NCI-H2227 treated with DMSO at 0.1 percent for 48 hours (cell line): ENCODE measurements at places on chromosomes 5 and 9.

- no peak for DNase-seq
These were observed 42.1 kb downstream of the SLC46A2 start for GRCh38 chr9:112848316-112849151.

- no peak for DNase-seq
These were observed 592.2 kb upstream of the ZNF608 start for GRCh38 chr5:125338440-125339174.

GRCh38 chr5:157258450-157258849 is 7.5 kb upstream of the CYFIP2 start:
- no peak for DNase-seq

DNA sequence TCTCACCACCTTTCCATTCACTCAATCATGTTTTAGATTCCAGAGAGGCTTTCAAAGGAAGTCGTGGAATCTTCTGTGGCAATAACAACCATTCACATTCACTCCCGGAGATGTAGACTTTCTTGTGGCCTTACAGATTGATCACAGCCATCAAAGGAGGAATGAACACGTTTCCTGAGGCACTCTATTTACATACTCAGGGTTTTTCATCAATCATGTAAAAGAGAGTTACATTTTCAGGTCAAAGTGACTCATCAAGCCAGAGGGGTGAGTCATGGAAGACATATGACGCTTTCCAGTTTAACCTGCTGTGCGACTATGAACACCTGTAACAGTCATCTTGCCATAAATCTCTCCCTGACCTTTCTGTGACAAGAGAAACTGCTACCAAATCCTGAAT is 39.3 kb upstream of the RAD23B start:
- DNase-seq, result no peak

GRCh38 chr9:83473488-83473971 is 64.7 kb downstream of the FRMD3 start:
- DNase-seq, result no peak

DNA sequence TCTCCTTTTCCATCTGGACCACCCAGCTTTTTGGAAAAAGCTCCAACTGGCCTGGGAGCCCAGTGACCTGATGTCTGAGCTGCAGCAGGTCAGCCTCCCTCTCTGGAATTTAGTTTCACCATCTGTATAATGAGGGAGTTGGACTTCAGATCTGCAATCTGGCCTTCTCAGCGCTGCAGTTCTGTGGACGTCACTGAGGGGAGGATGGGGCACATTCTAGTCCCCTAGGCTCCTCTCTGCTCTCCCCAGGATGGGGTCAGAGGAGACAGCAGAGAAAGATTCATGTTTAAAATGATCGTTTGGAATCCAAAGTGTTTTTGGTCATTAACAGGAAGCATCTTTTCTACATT is 10.2 kb downstream of the OR13J1 start:
- DNase-seq, result no peak

DNA sequence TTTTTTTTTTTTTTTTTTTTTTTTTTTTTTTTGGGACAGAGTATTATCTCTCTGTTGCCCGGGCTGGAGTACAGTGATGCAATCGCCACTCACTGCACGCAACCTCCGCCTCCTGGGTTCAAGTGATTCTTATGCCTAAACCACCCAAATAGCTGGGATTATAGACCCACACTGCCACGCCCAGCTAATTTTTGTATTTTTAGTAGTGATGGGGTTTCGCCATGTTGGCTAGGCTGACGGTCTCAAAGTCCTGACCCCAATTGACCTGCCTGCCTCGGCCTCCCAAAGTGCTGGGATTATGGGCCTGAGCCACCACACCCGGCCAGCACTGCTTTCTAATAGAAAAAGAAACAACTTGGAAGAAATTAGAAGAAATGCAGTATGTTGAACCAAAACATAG is 39.2 kb downstream of the TTC1 start:
- no peak for DNase-seq

- DNase-seq, result no peak
These were observed 80.4 kb upstream of the OSMR start for GRCh38 chr5:38765399-38765861.

DNA sequence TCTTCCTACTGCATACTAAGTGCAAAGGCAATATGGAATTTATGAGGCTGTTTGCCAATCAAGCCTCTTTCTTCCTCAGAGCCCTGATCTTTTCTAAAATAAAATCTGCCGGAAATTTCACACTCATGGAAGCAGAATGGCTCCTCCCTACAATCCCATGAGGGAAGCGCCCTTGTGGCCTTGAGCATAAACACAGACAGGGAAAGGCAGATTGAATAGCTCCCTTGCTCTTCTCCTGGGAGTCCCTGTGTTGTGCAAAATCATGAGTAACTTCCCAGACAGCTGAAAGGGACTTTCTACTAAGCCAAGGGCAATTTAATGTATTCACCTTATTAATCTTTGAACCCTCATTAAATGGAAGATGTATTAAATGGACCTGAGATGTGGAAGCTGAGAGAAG is 226.1 kb upstream of the PIK3R1 start:
- DNase-seq, result no peak

- no peak for DNase-seq
These were observed 183.2 kb upstream of the DAB2 start for GRCh38 chr5:39608024-39608423.

DNA sequence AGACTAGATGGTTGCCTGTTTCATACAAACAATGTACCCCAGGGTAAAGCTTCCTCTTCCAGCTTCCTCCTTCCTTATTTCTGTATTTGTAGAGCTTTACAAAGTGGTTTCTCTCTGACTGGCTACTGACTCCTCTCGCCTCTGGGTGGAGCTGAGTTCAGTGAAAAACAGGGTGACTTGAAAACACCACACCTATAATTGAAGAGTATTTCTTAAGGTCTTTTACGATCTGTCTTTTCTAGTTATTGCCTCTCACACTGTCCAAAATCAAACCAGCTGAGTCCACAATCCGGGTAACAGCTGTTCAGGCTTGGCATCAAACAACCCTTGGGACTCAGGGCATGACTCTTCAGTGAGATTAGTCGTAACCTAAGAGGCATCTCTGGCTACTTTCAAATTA is 200.4 kb downstream of the ARRDC3 start:
- no peak for DNase-seq

DNA sequence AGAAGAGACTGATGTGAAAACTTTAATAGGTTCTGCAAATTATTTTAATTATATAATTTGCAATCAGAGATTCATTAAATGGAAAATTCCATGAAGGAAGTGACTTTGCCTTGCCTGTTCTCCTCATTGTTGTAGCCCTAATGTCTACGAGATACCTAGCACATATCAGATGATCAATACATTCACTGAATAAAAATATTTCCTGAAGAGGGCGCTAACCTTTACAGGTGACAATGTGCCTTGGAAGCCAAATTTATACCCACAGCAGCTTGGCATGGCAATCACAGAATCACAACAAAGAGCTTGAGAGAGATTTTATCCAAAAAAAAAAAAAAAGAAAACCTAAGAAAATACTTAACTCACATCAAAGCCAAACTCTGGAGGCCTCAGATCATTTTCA is 17.4 kb downstream of the HAUS6 start:
- DNase-seq, result no peak

DNA sequence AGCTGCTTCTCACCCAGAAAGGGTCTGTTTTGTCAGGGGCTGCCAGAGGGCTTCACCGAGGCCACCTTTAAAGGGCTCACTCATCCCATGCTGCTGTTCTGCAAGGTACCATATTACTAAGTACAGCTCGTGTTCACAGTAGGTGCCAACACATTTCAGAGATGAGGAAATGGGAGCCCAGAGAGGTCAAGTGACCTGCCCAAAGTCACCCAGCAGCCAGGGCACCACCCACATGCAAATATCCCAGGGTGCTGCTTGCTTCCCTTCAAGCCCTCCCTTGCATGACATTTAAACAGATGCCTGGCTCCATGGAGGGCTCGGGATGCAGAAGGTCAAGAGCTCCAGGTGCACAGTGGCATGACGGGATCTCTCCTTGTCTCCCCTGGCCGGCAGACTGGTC is 123.5 kb upstream of the SARDH start:
- DNase-seq, result no peak

DNA sequence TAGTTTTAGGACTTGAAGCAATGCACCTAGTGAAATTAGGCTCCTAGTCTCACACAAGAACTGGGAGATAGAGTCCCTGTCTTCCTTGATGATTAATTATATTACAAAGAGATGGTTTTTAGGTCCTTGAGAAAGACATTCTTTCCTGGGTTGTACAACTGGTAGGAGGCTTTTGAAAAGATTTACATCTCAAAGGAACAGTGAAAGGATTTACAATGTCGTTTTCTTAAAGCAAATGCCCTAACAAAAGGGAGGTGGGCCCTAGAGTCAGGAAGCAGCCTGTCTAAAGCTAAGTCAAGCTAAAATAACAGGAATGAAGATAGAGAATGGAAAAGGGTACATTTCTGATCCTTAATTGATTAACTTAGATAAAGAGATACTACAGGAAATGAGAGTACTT is 102.2 kb upstream of the IL7R start:
- no peak for DNase-seq

- DNase-seq, result no peak
These were observed 346.3 kb downstream of the ENC1 start for GRCh38 chr5:74294231-74294705.

- no peak for DNase-seq
These were observed 56.0 kb upstream of the FAM174A start for GRCh38 chr5:100479079-100479688.

- DNase-seq, result no peak
These were observed 232.1 kb downstream of the MED10 start for GRCh38 chr5:6146271-6146670.

- DNase-seq, result no peak
These were observed 23.7 kb downstream of the SNX30 start for GRCh38 chr9:112774006-112774996.

- DNase-seq, result no peak
These were observed 239.6 kb downstream of the KDM4C start for GRCh38 chr9:6997330-6997729.

GRCh38 chr9:135743021-135743420 is 41.0 kb downstream of the KCNT1 start:
- DNase-seq, result no peak

DNA sequence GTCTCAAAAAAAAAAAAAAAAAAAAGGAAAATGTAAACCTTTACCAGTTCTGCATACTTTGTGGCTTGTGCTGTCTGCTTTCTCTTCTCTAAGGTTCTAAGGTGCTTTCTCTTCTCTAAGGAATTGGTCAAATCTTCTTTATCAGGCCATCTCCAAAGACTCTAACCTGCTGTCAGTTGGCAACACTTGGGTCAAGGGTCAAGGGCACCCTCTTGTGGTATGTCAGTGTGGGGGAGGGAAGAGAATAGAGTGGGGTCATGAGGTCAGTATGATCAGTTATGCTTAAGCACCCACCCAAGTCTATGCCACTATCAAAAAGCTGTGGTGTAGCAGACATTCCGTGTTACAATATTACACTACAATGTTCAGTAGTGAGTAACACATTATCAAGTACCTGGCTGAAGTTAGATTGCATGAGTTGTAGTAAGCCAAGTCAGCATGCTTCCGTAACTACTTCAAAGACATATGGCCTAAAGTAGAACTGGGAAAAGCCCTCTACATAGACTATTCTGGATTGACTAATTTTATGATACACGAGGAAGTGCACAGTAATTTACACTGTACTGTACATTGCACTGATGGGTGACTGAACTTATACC is 25.0 kb upstream of the CCL28 start:
- DNase-seq, result no peak

DNA sequence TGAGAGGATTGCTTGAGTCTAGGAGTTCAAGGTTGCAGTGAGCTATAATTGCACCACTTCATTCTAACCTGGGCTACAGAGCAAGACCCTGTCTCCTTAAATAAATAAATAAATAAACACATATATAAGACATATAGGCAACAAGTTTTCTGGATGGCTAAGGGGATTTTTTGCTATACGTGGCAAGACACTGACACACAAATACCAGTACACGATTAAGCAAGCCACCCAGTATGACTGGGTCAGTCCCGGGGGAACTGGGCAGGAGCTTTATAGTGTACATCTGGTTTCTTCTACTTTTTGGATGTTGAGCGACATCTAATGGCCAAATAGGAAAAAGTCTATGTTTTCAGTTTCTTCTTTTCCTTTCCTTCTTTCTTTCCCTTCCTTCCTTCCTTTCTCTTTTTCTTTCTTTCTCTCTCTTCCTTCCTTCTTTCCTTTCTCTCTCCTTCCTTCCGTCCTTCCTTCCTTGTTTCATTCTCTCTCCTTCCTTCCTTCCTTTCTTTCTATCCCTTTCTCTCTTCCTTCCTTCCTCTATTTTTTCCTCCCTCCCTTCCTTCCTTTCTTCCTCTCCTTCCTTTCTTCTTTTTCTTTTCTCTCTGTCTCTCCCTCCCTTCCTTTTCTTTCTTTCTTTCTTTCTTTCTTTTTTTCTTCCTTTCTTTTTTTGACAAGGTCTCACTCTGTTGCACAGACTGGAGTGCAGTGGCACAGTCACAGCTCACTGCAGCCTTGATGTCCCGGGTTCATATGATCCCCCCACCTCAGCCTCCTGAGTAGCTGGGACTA is 47.0 kb upstream of the PLIN2 start:
- peak; percentile 39 for DNase-seq

- DNase-seq, result no peak
These were observed 142.3 kb upstream of the FSTL4 start for GRCh38 chr5:133754575-133755169.

GRCh38 chr5:50786073-50786472 is 119.6 kb downstream of the PARP8 start:
- no peak for DNase-seq

- no peak for DNase-seq
These were observed 10.3 kb downstream of the RHOBTB3 start for GRCh38 chr5:95741458-95741857.

DNA sequence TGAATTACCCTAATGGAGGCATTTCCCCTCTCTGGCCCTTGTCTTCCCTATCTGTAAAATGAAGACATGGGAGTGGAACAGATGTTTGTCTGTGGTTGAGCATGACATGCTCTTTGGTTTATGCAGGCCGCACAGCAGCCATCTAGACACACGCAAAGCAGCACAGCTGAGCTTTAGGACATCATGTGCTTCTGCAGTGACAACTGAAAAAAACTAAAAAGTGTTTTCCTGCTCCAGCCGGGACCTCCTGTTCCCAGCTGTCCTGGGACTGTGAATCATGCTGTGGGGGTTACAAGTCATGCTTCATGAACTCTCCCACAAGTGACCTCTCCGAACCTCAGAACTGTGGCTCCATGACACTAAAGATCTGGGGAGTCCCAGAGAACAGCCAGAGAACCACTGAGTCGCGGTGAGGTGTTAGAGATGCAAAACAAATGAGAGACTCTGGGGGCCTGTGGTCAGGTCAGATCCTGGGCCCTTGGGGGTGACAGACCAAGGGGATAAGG is 1.7 kb downstream of the SMIM3 start:
- no peak for DNase-seq

- DNase-seq, result no peak
These were observed 293.9 kb downstream of the ZSWIM6 start for GRCh38 chr5:61625681-61626621.

DNA sequence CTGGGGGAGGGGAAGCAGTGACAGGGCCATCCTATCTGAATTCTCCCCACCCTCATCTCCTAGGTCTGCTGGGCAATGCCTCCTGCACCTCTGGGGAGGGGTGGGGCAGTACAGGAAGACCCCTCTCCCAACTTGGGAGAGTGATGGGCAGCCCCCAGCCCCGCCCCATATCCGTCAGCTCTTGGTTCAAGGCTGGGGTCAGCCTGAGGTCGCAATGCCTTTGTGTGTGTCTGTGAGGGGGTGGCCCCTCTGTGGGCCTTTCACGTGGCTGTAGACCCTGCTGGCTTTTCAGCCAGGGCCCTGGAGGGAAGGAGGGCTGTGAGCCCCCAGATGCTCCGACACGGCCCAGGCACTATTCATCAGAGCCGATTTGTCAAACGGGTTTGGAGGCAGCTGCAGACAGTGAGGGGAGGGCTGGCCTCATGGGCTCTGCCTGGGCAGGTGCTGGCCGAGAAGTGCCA is 49.5 kb upstream of the RNU6ATAC start:
- no peak for DNase-seq
